ENCODE measurements at places on chromosomes 4 and X.

DNA sequence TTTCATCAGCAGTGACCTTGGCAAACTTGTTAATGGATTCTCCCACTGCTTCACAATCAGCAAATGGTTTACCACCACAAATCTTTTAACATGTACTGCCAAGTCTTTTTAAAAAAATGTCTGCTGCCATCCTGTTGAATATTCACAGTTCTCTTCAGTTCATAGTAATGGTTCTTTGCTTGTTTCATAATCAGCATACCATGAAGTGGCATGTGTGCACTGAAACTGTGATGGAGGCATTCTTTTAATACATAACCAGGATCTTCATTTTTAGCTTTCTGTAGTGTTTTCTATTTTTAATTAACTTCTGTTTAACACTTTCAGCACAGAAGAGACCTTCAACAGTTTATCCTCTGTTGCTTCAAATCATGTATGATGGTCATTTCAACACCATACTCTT is 230.1 kb upstream of the ARSJ start:
- DNase-seq, result no peak

- no peak for DNase-seq
Observed at GRCh38 chr4:13670456-13671160, 43.1 kb upstream of the BOD1L1 start.

GRCh38 chr4:4618847-4619246 is 77.0 kb upstream of the STX18 start:
- no peak for DNase-seq

DNA sequence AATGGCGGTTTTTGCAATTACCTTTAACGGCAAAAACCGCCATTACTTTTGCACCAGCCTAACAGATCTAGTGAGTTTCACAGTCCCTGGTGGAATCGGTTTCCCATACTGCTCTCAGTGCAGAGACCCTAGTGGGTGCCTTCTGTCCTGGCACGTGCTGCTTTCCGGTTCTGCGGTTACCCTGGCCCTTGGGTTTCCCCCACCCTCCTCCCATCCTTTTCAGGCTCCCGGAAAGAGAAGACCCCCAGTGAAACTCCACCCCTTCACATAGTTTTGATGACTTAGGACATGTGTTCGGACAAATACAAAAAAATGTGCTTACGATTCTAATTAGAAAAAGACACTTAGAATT is 36.9 kb downstream of the NLGN3 start:
- peak; percentile 26 for DNase-seq

DNA sequence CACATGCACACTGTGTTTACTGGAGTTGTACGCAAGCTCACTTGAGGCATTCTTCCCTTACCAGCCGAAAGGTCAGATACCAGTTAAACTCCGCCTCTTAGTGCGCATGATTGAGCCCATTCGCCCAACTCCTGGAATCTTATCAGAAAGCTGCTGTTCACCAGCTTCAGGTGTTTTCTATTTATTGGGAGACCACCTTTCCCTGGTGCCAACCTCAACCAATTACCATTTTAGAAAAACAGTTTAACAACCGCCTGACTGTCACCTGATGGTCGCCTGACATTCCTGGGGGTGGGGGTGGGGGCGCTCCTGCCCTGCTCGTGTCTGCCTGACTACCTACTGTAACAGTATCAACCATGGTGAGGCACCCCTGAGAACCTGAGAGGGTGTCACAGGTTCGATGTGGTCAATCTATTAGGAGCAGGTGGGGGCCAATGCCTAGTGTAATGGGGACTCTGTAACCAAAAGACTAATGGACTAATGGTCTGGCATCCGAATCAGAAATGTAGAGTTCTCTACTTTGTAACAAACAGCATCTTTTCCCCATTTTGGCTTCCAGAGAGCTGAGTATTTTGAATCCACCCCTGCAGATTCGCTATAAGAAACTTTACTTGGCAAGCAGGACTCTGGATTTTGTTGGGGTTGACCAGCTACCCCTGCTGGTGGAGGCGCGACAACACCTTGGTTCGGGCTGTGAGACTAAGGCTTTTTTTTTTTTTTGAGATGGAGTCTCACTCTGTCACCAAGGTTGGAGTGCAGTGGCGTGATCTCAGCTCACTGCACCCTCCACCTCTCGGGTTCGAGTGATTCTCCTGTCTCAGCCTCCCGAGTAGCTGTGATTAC is 58.2 kb upstream of the ZNF157 start:
- peak; percentile 68 for DNase-seq

- DNase-seq, result no peak
Observed at GRCh38 chr4:70930530-70931256, 28.5 kb downstream of the MOB1B start.

DNA sequence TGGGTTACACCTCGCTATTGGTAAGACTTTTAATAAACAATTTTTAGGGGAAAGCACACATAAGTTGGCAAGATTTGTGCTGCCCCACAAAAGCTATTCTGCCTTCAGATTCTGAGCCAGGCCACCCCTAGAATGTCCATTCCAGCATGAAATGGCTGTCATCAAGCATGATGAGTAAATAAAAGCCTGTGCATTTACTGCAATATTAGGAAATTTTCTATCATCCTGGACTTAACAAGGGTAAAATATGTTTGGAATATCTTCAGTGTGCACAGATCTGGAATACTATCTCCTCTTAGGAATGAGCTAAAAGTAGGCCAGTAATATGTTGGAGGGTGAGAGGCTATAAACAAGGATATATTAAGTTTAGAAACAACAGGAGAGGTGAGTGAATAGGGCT is 510.9 kb downstream of the ANKRD50 start:
- no peak for DNase-seq
